ENCODE measurements at places on chromosomes 2 and 18.

DNA sequence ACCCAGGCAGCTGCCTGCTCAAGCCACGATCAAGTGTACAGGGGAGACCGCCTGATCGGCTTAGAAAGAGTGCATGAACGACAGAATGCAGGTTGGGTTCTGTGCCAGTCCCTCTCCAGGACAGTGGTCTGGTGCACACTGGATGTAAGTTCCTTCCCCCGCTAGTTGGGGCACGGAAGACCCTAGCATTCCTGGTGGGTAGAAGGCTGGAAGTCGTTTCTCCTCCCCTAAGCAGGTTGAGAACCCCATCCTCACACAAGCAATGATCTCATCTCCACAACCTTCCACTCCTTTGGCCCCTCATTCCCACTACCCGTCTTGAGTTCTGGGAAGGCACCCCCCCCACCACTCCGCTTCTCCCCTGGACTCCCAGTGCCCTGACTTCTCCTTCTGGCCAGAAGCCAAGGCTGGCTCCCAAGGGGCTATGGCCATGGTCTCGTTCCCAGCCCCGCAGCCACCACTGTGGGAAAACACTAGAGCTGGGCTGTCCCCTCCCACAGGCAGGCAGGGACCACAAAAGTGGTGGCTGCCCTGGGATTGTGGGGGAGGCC, 1.4 kb upstream of the ANKRD39 start:
- DNase-seq = no peak

- DNase-seq = no peak
Observed at GRCh38 chr2:9488583-9489547, 14.5 kb downstream of the IAH1 start.

DNA sequence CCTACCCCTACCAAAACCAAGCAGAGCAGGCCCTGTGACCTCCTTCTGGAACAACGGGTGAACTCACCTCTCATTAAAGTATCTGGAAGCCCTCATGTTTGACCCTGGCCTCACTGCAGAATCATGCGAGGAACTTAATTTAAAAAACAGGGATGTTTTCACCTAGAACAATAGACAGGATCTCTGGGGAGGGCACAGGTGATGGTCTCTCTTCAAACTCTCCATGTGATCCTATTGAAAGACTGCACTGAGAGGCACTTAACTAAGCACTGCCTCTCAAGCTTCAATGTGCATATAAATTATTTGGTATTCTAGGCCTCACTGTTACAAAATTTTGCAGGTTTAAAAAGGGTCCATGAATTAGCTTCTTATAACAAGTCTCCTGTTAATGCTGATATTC, 7.5 kb downstream of the ZNF519 start:
- no peak for DNase-seq

DNA sequence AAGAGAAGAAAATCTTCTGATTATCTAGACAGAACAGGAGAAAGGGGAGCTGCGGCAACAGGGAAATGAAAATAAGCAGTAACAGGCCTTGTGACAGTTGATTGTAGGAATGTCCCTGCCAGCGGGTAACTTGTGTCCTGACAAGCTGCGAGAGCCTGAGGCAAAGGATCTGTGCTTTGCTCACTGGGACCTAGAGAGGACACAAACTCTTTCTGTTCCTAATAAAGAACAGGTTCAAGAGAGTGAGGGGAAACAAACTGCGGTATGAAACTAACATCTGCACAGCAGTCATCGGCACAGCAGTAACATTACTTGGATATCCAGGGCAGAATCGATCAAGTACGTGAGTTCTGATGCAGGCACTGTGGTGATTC, 103.7 kb upstream of the THOC1 start:
- no peak for DNase-seq

- DNase-seq = no peak
Observed at GRCh38 chr2:158729451-158729850, 65.7 kb upstream of the DAPL1 start.

GRCh38 chr18:55833543-55833942, 245.6 kb upstream of the TCF4 start:
- no peak for DNase-seq

DNA sequence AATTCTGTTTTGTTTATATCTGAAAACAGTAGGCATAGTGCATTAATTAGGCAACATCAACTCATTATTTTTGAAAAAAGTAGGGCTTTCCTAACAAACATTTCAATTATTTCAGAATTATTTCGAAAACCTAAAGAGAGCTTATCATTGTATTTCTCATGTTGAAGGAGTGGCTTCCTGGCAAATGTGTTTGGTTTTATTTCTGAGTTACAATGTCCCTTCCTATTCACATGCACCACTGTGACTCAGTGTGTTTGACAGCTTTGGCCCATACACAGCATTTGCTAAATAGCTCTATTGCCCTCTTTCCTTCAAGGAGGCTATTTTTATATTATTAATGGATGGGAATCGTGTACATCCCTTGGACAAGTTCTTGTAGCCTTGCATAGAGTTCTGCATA, 205.9 kb downstream of the PTGR3 start:
- DNase-seq = no peak

DNA sequence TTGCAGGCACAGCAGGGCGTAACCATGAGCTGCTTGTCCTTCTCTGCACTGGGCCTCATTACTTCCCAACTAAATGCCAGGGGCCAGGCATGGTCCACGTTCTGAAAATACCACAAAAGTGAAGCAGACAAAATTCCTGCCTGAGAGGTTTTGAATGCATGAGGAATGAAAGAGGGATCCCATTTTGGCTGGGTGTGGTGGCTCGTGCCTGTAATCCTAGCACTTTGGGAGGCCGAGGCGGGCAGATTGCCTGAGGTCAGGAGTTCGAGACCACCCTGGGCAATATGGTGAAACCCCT, 139.5 kb downstream of the MBP start:
- no peak for DNase-seq

- DNase-seq = no peak
Observed at GRCh38 chr2:204441316-204441715, 104.0 kb upstream of the PARD3B start.

DNA sequence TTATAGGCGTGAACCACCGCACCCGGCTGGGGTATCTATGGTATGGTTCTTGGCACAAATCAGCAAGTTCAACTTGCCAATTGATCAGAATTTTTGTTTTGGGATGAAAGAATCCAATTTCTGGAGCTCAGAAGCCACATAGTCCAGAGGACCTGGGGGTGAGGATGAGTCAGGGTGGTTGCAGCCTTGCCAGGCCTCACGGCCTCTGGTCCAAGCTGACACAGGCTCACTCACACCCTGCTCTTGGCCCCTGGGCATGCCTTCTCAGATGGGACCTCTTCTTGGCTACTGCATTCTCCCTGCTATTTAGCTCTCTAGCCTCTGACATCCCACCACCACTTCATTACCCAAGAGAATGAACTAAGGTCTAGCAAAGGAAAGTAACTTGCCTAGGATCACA, 16.3 kb downstream of the CAPG start:
- no peak for DNase-seq

DNA sequence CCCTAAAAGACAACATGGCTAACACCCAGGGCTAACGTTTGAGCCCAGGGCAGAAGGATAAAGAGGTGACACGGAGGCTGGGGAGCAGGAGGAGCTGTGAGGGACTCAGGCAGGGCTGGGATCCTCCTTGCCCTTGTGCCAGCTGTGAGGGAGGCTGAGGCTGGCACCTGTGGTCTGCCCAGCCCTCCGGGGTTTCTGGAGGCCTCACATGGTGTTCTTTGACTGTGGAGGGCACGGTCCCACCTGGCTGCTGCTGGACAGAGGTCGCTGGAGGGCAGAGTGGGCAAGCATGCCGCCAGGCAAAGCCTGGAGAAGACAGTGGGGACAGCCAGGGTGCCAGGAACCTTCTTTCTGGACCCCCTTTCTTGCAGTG, 26.8 kb upstream of the CNNM3 start:
- DNase-seq = no peak

GRCh38 chr2:209094221-209094620, 329.6 kb upstream of the MAP2 start:
- no peak for DNase-seq

- DNase-seq = no peak
Observed at GRCh38 chr2:238790833-238791230, 57.1 kb upstream of the TWIST2 start.

DNA sequence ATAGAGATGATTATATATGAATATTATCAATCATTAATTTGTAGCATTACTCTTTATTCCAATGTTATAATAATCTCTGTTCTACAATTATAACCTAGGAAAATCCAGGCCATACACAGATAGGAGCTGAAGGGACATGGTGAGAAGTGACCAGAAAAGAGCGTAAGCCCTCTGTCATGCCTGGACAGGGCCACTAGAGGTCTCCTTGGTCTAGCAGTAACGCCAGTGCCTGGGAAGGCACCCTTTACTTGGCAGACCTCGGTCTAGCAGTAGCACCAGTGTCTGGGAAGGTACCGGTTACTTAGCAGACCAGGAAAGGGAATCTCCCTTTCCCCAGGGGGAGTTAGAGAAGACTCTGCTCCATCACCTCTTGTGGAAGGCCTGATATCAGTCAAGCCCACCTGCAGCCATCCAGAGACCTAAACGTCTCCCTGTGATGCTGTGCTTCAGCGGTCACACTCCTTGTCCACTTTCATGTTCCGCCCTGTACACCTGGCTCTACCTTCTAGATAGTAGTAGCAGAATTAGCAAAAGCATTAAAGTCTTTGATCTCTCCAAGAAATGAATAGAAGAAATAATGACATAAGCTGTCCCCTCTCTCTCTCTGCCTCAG, 447.5 kb upstream of the FSIP2 start:
- DNase-seq = peak; percentile 15

GRCh38 chr18:69557282-69557681, 156.6 kb downstream of the DOK6 start:
- no peak for DNase-seq

DNA sequence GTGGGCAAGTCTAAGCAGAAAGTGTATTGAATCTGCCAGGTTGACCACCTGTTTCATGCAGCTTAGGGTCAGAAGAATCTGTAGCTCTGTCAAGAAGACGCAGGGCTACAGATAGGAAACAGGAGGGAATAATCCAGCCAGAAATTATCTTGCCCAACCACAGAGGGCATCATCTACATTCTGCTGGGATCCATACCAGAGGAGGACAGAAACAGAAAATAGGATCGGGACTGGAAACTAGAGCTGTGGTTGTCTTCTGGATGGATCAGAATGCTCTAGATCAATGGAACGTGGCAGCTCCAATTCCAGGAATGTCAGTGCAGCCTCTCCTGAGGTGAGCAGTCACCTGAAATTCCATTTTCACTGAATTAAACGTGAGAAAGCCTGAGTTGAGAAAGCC, 3.6 kb downstream of the SPATA3 start:
- DNase-seq = no peak

- no peak for DNase-seq
Observed at GRCh38 chr2:44722026-44722625, 219.4 kb upstream of the SIX3 start.

DNA sequence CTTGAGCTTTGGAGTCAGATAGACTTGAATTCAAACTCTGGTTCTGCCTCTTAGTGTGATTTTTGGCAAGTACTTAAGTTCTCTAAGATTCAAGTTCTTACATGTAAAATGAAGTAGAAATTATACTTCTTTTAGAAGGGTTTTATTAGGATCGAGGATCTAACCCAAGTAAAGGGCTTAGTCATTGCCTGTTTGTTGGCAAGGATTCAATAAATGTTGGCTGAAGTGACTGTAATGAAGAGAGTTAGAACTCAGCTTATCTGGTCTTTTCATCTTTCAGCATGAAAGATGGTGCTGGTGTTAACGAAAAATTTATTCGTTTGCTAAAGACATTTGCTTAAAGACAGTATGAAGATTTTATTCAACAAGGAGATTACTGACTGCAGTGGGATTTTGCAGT, 315.9 kb upstream of the THUMPD2 start:
- DNase-seq = no peak

- DNase-seq = no peak
Observed at GRCh38 chr2:31457651-31458050, 43.1 kb upstream of the XDH start.

- no peak for DNase-seq
Observed at GRCh38 chr2:169743549-169743948, 9.9 kb downstream of the KLHL23 start.

DNA sequence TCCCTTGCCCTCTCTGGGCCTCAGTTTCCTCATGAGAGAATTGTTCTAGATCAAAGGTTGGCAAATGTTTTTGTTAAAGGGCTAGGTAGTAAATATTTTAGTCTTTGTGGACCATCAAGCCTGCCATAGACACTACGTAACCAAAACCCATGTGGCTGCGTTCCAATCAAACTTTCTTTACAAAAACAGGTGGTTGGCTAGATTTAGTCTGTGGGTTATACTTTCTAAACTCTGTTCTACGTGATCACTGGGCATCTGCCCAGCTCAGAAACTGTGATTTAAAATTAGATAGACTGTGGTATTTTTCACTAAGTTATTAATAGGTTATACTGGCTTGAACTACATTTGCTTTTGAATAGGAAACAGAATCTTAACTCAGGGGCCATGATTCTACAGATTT, 149.8 kb upstream of the DCC start:
- no peak for DNase-seq

DNA sequence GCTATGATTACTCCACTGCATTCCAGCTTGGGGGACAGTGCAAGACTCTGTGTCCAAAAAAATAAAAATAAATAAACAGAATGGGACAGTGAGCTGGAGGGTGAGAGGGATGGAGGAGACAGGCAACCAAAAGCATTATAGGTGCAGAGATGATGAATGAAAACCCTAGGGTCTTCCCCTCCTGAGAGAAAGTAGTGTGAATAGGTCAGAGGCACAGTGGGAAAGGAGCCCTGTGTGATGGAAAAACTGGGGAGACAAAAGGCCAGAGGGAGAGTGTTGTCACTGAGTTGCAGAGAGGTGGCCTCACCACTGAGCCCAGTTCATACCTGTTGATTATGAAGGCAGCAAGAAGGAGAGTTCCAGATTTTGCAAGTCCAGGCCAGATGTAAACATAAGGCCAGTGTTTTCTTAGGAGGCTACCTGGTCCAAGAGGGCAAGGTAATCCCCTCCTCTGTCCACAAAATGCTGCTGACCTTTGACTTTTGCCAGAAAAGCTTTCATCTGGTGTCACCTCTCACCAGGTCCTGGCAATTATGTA, 17.6 kb upstream of the AGFG1 start:
- no peak for DNase-seq

GRCh38 chr2:61262699-61263098, 100.7 kb downstream of the C2orf74 start:
- no peak for DNase-seq

- no peak for DNase-seq
Observed at GRCh38 chr2:157837851-157838441, 38.2 kb downstream of the ACVR1 start.

GRCh38 chr2:34474646-34475045, 875.5 kb upstream of the FAM98A start:
- peak; percentile 13 for DNase-seq

GRCh38 chr2:200839513-200839912, 24.9 kb downstream of the CLK1 start:
- no peak for DNase-seq

DNA sequence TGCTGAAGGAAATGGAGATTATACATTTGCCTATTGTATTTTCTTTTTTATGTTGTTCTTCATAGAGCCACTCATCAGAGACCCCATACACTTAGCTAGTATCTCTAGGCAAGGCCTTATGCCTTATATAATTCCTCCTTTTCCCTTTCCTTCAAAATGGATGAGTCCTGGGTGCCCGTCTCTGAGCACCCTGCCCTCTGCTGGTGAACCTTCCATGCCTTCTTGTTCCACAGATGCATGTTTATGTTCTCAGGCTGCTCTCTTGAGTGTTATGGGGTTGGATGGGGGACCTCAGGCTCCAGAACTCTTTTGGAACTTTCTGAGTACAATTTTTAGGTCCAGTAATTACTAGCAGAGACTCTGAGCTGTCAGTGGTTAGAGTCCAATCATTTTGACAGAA, 368.6 kb upstream of the SPRED2 start:
- no peak for DNase-seq
